CD8-positive, alpha-beta memory T cell (primary cell): ENCODE measurements at places on chromosomes 2 and 18. TPM values are rescaled to one million over a fixed set of nuclear protein-coding genes. Genes with fewer than 3 reads are reported as not detected.

The CCDC138 gene
- 16.2 TPM for total RNA-seq

The SP100 gene
- 82.7 TPM for total RNA-seq

The KIAA2012 gene
- total RNA-seq, result not detected

GRCh38 chr2:54306556-54306955 is 50.5 kb upstream of the TSPYL6 start:
- H3K27ac ChIP-seq, result no peak overlapping the region
- no peak for DNase-seq
- no peak overlapping the region for H3K4me3 ChIP-seq
- no peaks in the 10 kb centered on the region for H3K27me3 ChIP-seq

- H3K4me3 ChIP-seq, result no peak overlapping the region
- no peaks in the 10 kb centered on the region for H3K4me1 ChIP-seq
- H3K36me3 ChIP-seq, result no peaks in the 10 kb centered on the region
- H3K27ac ChIP-seq, result no peak overlapping the region
These were observed 57.3 kb upstream of the TANK start for GRCh38 chr2:161102770-161103450.

GRCh38 chr2:230912046-230912445 is 13.0 kb downstream of the GPR55 start:
- no peak for DNase-seq
- no peaks in the 10 kb centered on the region for H3K36me3 ChIP-seq

GRCh38 chr2:69465513-69466456 is 28.6 kb upstream of the NFU1 start:
- no peak overlapping the region for H3K27ac ChIP-seq
- no peaks in the 10 kb centered on the region for H3K27me3 ChIP-seq
- DNase-seq, result no peak

GRCh38 chr2:9326975-9327374 is 96.4 kb downstream of the ITGB1BP1 start:
- H3K36me3 ChIP-seq, result no peaks in the 10 kb centered on the region
- no peak for DNase-seq
- H3K27ac ChIP-seq, result no peak overlapping the region
- no peaks in the 10 kb centered on the region for H3K4me1 ChIP-seq
- H3K4me3 ChIP-seq, result no peak overlapping the region
